Esophagus squamous epithelium (tissue), 5 donors: ENCODE measurements at places on chromosomes 1 and 21.

DNA sequence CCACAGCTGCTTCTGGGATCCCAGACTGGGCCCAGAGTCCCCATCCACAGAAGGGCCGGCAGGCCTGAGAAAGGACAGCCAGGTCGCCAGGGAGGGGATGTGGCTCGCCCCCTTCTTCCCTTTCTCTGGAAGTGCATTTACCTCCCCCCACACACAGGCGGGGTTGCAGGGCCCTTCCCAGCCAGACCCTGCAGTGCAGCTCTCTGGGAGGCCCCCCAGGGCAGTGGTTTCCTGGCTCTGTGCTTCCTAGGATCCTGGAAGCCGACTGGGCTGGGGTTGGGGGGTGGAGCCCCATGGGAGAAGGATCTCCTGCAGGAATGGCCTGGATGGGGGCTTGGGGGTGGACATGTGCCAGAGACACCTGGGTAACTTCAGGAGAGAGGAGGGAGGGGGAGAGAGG lies 4.2 kb upstream of the COL6A1 start:
- DNase-seq: no peak

GRCh38 chr1:72037745-72038343 lies 244.5 kb downstream of the NEGR1 start:
- no peak for DNase-seq

DNA sequence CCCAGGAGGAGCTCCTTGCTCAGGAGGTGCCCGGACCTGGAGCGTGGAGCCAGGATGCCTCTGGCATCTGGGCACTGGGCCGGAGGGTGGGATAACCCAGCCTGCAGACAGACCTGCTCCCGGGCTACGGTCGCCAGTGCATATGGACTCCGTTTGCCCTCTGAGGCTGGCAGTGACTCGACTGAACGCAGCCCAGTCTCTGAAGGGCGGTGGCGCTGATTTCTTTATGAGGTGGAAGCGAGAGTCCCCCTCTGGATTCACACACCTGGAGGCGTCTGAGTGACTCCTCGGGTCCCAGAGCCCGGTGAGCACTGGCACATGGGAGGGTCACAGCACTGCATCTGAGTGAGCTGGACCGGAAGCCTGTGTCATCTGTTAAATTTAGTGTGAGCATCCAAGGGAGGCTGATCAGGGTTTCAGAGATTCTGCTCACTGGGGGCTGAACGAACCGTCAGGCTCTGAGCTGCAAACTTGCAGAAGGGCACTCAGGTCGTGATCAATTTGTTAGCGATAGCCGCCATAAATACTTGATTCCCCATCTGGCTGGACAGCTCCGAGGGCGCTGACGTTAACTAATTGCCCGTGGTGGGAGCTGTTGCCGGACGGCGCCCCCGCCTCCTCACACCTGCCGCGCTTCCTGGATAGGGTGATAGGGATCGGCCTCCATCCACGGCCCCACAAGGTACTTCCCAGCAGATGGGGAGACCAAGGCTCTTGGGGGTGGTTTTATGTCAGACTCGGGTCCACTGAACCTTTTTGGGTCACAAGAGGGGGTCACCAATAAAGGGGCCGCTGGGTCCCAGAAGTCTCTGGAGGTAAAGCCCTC lies 60.7 kb upstream of the TTC34 start:
- no peak for DNase-seq

DNA sequence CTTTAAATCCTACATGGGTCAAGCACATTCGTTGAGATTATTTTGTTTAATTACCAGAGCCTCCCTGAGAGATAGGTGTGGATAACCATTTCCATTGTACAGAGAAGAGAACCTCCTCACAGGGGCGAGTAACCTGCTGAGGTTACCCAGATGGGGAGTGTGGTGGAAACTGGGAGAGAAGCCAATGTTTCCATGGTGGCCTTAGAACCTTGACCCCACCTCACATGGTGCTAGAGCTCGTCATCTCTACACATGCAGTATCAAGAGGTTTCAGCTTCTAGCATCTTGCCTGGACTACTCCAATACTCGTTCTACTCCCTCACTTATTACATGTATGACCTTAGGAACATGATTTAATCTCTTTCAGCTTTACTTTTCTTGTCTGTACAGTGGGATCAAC lies 4.8 kb downstream of the REG4 start:
- DNase-seq: no peak

- DNase-seq: no peak
Measured at GRCh38 chr1:42848823-42849537, 2.6 kb downstream of the ZNF691 start.

DNA sequence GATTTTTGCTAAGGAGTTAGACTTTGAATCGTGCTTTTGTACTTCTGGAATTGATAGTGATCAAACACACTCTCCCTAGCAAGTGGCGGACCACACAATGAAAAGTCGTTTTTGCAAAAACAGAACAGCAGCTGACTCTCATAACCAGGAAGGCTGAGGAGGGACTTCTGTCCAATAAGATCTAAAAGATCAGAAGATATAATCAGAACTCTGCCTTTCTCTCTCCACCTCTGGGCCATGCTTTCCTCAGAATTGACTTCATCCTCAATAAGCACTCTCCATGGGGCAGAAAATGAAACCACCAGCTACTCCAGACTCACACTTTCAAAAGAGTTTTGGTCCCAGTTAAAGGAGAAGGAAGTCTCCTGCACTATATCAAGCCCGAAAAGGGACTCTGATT lies 55.3 kb upstream of the SAMD13 start:
- DNase-seq: no peak

DNA sequence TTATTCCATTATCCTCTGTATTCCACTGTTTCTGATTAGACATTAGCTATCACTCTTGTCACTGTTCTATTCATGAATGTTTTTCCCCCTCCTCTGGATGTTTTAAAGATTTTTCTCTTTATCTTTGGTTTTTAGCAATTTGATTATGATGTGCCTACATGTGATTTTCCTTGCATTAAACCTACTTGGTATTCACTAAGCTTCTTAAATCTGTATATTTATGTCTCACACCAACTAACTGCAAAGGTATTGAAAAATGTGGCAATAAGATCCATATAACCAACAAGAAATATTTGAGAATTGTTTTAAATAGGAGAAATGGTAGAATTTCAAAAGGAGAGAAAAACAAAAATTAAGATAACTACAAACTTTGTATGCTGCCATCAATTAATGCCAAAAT lies 25.2 kb downstream of the FAF1 start:
- no peak for DNase-seq

DNA sequence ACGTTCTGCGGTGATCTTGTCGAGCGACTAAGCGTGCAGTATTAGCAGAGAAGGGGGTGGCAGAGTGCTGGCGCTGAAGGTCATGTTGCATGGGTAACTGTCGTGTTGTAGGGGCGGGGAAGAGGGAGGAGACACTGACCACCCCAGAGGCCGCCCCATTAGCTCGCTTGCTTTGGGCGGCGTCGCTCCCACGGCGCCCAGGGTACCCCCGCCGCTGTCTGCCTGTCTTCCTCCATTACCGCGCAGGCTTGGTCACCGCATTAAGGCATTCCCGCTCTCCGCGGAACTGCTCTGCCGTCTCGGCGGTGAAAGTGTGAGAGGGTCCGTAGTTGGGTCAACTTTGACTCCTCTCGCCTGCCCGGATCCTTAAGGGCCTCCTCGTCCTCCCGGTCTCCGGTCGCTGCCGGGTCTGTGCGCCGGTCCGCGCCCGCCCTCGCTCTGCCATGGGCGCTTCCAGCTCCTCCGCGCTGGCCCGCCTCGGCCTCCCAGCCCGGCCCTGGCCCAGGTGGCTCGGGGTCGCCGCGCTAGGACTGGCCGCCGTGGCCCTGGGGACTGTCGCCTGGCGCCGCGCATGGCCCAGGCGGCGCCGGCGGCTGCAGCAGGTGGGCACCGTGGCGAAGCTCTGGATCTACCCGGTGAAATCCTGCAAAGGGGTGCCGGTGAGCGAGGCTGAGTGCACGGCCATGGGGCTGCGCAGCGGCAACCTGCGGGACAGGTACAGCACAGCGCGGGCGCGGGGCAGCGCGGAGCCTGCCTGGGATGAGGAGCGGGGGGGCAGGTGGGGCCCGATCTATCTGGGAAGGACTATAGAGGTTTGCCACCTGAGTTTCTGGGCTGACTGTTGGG lies at the start of gene MTARC2:
Gene MTARC2, plus strand, starts transcription at position 234 of the 846 bp plus-strand sequence. Its CDS starts 210 bp downstream, at position 444.
- DNase-seq: peak; percentile 17

DNA sequence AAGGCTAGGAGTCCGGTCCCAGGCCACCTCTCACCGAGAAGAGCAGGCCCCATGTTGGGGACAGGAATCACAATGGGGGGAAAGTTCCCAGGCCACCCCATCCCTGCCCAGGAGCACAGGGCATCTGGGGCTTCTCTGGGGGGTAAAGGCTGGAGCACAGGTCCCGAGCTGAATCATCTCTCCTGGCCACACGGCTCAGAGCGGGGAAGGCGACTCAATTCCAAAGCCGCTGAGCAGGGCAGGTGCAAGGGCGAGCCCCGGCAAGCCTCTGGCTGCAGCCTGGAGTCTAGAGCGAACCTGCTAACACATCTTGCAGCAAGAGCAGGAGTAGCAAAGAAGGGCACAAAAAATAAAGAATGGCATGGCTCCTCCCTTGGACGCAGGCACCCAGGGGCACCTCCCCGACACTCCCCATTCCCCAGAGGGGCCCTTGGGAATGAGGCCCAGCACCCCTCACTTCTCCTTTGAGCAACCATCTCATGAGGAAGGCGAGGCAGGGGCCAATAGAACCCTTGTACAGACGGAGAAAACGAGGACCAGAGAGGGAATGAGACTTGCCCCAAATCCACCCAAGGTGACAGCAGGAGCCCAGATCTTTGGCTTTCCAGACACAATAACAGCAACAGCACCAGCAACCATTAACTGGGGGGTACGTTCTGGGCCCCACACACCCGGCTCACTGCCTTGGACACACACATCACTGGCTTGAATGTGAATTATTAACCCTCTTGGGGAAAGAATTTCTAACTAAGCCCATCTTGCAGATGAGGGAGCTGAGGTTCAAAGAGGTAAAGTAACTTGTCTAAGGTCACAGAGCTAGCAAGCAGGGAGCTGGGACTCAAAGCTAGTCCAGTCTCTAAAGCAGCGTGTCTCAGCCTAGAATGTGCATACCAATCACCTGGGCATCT lies 20.7 kb upstream of the ALDH4A1 start:
- no peak for DNase-seq

DNA sequence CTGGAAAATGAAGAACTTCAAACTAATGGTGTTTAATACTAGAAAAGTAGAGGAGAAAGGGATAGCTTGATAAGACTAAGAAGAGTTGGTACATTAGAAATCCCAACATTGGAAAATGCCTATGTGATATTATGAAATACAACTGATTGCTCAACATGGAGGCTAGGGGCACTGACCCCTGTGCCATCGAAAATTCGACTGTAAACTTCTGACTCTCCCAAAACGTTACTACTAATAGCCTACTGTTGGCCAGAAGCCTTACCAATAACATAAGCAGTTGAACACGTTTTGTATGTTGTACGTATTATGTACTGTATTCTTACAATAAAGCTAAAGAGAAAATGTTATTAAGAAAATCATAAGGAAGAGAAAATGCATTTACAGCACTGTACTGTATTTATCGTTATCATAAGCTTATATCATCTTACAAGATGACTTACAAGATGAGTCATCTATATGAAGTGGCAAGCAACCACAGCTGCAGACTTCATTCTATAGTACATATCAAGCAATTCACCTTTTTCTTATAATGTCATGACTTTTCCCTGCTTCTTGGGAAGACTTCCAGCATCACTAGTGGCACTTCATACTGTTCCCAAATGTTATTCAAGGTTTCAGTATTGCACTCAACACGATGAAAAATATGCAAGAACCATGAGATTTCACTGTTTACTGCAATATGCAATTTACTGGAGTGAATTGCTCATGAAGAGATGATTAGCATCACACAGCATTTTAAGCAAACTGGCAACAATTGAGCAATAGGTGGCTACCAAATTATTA lies 12.9 kb upstream of the CTSK start:
- DNase-seq: no peak

- no peak for DNase-seq
Measured at GRCh38 chr1:94738371-94738770, 81.8 kb upstream of the SLC44A3 start.

DNA sequence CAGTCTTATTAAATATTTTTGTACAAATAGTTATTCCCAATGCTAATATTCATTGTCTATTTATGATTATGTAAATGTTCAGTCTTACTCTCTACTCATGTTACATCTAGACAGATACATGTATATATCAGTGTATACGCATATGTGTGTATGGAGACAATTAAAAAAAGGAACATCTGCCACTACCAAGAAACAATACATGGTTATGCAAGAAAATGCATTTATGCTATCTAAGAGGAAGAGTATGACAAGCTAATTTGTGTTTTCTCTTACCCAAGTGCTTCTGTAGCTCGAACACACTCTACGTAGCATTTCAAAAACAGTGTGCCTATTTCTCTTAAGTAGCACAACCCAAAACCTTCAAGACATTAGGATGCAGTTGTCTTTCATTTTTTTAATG lies 6.1 kb upstream of the RLF start:
- no peak for DNase-seq

GRCh38 chr21:25913479-25913878 lies 178.7 kb downstream of the GABPA start:
- no peak for DNase-seq

DNA sequence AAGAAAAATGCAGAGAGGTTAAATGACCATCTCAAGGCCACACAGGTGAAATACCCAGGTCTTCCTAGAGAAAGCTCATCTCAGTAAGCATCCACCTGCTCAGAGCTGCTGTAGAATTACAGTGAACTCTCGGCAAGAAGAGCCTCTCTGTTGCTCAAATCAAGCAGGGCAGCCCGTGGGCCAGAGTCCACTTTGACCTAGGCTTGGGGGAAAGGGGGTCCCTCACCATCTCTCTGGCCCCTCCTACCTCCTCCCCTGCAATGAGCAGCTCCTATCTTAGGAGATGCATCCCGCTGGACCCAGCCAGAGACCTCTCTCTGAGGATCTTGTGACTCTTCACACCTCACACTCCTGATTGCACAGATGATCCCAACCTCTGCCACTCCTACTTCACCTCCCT lies 364.7 kb downstream of the PTPRU start:
- DNase-seq: no peak

DNA sequence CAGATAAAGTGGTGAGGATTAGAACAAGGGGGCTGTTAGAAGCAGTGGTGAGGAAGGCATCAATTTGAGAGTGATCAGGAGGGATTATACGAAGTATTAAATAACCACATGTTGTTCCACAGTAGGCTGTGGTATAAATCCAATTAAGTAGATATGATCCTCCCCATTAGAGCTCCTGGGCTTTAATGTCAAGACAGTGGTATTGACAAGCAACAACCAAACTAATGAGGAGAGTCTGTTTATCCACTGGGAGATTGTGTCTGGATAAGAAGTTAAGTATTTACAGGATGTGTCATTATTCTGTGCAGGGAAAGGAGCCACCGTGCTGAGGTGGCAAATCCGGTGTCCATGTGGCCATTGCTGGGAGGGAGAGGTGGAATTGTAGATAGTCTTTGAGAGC lies 5.8 kb downstream of the ACTN2 start:
- DNase-seq: no peak
